ENCODE measurements at places on chromosomes 2 and 18.
A peak's percentile ranks its signal among the peaks of the same experiment; 100 is the strongest.

GRCh38 chr2:198973181-198973580 is 484.6 kb downstream of the SATB2 start:
- no peak for DNase-seq

DNA sequence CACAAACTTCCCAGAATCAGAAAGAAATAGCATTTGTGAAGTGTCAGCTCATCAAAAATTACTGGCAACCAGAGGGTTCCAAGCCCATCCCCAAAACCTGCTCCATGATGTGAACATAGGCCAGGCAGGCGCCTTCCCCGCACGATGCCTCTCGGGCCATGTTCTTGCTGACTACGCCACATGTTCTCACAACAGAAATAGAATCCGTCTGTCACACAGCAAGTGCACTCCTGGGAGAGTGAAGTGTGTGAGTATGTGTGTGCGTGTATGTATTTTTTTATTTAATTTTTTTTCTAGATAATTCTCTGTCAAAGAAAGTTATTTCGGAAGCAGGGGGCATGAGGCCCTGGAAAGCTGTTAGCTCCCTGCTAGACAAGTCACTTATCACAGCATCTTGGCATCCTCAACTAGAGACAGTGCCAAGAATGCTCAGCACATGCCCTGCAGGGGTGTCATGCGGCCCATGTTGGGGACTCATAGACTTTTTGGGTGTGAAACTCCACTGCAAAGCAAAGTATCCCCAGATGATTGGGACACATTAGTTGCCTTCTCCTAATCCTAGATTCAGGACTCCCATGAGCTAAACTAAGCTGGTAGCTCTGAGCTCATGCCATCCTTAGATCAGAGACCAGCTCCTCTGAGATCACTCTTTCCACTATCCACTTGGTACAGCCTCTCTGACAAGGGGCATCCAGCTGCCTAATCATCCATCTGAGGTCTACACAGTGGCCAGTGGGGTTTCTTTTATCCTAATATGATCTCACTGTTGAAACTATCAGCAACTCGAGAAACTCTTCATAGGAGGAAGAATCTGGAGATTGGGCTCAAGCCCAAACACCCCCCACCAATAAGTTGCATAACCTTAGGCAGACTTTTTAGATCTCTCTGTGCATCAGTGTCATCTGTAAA is 53.2 kb upstream of the CYRIA start:
- no peak for DNase-seq

DNA sequence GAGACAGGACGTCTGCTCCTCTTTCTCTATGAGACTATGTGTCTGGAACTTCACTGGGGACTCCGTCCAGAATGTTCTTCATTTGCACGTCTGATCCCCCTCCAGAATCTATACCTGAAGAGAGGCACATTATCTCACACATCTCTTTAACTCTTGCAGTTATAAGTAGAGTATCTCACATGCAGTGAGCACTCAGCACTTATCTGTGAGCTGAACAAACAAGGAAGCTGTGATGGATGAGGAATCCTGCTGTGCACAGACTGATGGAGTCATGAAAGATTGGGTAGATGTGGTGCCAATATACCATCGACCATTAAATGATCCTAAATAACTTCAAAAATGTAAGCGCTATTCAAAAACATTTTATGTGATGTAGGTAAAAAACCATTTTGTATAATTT is 888.3 kb upstream of the CELF4 start:
- no peak for DNase-seq

DNA sequence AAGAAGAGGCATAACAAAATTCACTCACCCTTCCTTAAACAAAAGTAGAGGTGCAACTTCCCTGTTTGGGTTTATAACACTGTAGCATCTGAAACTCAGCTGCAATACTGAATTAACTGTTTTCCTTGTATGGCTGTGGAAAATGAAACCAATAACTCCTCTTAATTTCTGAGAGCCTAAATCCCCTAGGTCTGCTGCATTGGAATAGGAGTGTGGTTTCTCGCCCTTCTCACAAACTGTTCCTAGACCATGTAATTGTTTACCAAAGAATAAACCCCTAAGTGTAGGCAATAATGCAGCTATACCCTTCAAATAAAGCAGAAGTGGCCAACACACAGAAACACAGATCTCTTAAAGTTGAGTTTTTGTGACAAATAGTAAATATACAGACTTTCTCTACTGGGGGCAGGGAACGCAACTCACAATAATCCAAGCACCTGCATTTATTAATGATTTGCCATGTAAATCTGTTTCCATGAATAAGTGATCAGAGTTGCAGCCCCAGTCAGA is 52.0 kb downstream of the RASGRP3 start:
- DNase-seq = no peak

DNA sequence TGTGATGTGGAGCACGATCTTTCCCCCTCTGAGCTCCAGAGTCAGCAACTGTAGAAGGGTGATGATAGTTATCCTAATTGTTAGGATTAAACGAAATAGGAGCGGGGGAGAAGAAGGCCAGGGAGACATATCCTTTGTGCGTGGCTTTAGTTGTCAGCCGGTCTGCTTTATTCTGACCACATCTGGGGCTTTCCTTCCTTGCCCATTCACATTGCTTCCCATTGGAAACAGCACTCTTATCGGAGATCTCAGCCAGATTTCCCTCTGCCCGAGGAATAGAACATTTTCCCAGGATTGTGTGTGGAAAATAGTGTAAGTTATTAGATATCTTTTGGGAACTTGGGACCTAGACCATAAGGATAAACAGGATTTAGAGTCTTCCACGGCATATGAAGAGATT is 1.5 kb downstream of the RALB start:
- DNase-seq = no peak

DNA sequence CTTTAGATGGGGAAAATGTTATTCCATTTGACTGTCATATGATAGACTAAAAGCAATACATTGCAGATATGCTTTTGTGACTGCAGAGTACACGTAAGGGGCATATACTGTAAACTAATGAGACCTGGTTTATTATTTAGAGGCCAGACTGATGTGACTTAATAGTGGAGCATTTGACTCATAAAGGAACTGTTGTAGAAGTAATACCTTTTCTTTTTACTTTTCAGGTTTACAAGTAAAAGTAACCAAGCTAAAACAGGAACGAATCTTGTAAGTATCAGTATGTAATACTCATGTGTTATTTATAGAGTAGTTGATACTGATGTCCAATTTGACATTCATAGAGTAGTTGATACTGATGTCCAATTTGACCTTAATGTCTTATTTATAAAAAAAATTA is 13.1 kb downstream of the RBBP8 start:
- DNase-seq = no peak

DNA sequence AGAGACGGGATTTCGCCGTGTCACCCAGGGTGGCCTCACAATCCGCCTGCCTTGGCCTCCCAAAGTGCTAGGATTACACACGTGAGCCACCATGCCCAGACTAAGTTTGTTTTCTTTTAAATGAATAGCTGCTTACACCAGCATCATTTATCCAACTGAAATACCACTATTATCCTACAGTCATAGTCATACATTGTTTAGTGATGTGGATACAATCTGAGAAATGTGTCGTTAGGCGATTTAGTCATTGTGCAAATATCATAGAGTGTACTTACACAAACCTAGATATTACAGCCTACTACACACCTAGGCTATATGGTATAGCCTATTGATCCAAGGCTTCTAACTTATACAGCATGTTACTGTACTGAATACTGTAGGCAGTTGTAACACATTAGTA is 10.3 kb downstream of the ZC3H15 start:
- no peak for DNase-seq

- no peak for DNase-seq
Observed at GRCh38 chr2:28389399-28390240, 3.0 kb upstream of the FOSL2 start.

GRCh38 chr2:181243319-181243718 is 213.9 kb upstream of the ITGA4 start:
- DNase-seq = no peak

- no peak for DNase-seq
Observed at GRCh38 chr18:63887424-63887823, at the start of gene SERPINB2. Gene SERPINB2, plus strand, starts transcription at chr18:63887705. Its CDS starts 3,740 bp downstream, at chr18:63891445.

DNA sequence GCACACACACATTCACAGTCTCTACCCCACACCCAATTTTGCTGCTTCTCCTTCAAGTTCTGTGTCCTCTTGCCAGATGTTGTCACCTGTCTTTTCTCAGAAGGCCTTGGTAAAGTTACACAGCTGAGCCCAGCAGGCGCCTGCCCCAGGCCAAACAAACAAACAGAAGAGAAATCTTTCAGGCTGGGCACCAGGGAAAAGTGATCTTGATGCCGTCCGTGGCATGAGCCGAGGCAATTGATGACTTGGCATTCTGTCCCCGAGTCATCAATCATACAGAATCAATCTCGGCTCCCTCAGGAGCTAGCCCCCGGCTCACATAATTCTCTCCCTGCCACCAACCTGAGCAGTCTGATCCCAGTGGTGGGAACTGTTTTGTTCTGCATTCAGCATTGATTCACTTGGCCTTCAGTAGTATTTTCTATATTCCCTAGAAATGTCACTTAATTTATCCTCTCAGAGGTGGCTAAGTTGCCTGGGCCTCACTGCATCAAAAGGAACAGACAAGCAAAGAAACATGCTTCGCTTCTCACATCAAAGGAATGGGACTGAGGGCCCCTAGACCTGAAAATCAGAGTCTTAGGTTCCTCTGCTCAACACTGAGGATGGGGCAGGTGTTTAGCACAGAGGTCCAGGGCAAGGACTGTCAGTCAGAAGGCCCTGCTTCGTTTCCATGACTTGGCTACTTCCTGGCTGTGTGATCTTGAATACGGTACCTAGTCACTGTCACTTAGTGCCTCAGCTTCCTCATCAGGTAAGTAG is 278.8 kb upstream of the CELF4 start:
- DNase-seq = no peak

GRCh38 chr2:218867900-218868299 is 8.3 kb downstream of the WNT6 start:
- DNase-seq = no peak

- no peak for DNase-seq
Observed at GRCh38 chr18:37471637-37472036, 94.0 kb downstream of the CELF4 start.

DNA sequence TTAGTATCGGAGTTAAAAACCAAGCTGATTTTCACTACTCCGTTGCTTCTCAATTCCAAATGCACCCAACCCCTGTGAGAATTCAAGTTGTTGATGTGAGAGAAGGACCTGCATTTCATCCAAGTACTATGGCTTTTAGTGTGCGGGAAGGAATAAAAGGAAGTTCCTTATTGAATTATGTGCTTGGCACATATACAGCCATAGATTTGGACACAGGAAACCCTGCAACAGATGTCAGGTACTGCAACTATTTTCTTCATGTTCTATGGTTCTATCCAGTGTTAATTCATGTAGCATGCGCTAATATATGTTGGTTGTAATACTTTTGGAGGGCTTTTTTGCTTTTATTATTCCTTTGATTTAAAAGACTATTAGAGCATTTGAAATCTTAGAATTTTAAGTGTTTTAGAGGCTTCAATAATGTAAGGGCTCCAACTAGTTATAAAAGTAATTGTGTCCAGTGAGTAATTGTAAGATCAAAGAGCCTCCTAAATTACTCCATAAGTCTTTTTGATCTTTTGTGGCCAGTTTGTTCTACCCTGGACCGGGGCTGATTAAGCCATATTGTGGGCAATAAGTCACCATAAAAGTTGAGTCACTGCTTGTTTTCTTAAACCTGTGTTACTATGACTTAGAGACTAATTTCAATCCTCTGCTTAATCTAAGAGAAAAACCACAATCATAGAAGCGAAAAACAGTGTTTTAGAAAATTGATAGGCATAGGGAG is 22.9 kb downstream of the DSG4 start:
- DNase-seq = no peak

- peak; percentile 42 for DNase-seq
Observed at GRCh38 chr18:903701-904100, 970 bp upstream of the ADCYAP1 start.

GRCh38 chr18:23596183-23596582 is 9.9 kb upstream of the NPC1 start:
- DNase-seq = no peak

GRCh38 chr2:17539611-17540092 is 844 bp upstream of the VSNL1 start:
- no peak for DNase-seq

DNA sequence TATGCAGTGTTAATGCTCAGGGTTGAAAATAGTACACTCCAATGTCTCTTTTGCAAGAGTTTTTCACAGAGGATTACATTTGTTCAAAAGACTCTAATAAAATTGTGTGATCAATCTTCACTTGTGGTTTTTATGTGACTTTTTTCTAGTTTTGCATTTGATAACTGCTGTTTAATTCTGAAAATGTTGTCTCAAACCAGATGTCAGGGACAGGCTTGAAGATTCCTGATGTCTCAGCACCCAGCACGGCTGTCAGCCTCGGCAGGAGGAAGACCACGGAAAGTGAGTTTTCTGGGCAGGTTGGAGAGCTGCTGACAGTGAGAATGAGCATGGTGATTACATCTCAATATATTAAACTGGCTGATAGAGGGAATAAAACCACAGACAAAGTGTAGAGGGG is 9.1 kb downstream of the SOX11 start:
- no peak for DNase-seq

DNA sequence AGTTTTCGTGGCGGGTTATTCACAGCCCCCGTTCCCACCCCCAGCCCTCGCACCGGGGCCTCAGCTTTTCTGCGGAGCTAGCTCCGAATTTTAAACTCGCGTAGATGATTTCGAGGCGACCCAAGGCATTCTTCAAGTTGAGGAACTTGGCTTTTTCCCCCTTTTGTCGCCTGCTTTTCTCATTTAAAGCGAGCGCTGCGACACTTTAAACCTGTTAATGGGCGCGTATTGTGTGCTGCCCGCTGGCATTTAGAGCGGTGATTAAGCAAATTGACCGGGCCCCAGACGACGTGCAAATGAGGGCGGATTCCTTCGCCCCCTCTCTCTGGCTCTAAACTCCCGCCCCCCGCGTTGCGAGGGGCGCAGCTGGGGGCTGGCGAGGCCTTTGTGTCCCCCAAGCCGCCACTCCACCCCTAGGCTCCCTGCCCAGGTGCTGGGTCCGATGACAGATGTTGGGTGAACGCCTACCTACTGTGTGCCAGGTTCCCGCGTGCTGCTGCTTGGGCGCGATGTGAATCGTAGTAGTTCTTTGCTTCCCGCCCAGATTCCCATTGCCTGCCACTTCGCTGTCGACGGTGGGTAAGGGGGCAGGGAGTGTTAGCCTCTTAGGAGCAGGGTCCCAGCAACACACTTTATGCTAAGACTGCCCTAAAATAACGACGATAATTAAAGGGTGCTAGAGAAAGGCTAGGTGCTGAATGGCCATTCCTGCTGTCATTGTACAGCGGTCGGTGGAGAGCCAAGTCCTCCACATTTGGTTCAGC is 1.9 kb downstream of the TCF7L1 start:
- DNase-seq = no peak
